ENCODE measurements at places on chromosomes 2 and 18.
A peak's percentile ranks its signal among the peaks of the same experiment; 100 is the strongest.

- H3K4me3 ChIP-seq: no peak overlapping the region
- H3K36me3 ChIP-seq: no peaks in the 10 kb centered on the region
- no peak overlapping the region for H3K27ac ChIP-seq
- no peak for DNase-seq
These were observed 129.2 kb downstream of the ALPK2 start for GRCh38 chr18:58499527-58500221.

DNA sequence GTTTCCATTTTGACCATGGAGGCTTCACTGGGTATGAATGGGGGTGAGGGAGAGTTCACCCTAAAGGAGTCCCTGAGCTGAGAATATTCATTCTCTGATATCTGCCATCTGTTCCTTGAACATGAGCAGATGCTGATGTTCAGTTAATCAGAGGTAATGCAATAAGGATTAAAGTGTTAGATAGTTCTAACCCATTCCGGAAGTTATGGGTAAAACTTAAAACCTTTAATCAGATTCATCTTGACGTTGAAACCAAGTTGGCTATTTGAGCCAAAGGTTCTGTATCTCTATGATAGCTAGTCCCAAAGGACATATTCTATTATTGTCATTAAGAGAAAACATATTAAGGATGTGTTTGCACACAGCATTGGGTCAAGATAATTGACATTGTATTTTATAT is 268.9 kb downstream of the PLCL1 start:
- H3K36me3 ChIP-seq: no peaks in the 10 kb centered on the region
- H3K4me3 ChIP-seq: no peak overlapping the region
- no peaks in the 10 kb centered on the region for H3K4me1 ChIP-seq
- no peak for DNase-seq
- no peaks in the 10 kb centered on the region for H3K27me3 ChIP-seq
- H3K27ac ChIP-seq: no peak overlapping the region

GRCh38 chr2:11187731-11188130 is 32.5 kb downstream of the SLC66A3 start:
- DNase-seq: no peak
- no peaks in the 10 kb centered on the region for H3K4me1 ChIP-seq
- H3K27me3 ChIP-seq: no peaks in the 10 kb centered on the region

DNA sequence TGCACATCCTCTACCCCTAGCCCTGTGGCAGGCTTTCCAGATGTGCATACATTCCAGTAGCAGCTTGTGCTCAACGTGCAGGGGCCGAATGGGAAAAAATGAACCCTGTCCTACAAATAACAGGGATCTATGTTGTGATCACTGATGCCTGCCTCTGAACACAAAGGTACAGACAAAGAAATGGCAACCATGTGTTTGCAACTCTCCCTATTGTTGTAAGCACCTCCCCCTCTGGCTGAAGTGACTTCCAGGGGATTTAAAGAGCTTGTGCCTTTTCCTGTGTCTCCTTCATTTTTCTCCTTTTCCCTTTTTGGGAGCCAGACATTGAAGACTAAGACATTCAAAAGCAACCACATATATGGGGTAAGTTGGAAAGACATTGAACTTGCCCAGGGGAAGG is 21.6 kb downstream of the ARHGAP25 start:
- peaks cover 11% of the 10 kb centered on the region for H3K27me3 ChIP-seq
- peaks cover 10% of the 10 kb centered on the region for H3K36me3 ChIP-seq
- H3K4me1 ChIP-seq: peaks cover 6% of the 10 kb centered on the region
- no peak overlapping the region for H3K27ac ChIP-seq

DNA sequence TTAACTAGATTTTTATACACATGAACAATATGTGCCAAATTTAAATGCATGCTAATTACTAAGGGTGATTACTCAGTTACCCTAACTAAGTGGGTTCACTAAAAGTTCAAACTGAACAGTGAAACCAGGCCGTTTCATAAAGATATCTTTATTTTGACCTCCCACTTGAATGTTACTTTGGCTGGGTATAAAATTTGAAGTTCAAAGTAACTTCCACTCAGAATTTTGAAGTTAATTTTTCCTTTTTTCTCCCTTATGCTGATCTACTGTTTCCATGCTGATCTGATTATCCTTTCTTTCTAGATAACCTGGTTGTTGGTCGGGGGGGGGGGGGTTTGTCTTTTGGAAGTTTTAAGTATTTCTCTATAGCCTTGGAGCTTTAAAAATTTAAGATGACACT is 25.5 kb upstream of the MAP4K4 start:
- no peak for DNase-seq
- peaks cover 6% of the 10 kb centered on the region for H3K27me3 ChIP-seq
- H3K27ac ChIP-seq: no peak overlapping the region
- no peaks in the 10 kb centered on the region for H3K4me1 ChIP-seq
- no peaks in the 10 kb centered on the region for H3K36me3 ChIP-seq

GRCh38 chr2:42922790-42923579 is 130.6 kb upstream of the HAAO start:
- H3K4me3 ChIP-seq: no peak overlapping the region
- H3K27ac ChIP-seq: peak overlapping the region; percentile 68
- DNase-seq: no peak
- H3K4me1 ChIP-seq: peaks cover 75% of the 10 kb centered on the region
- H3K27me3 ChIP-seq: peaks cover 3% of the 10 kb centered on the region
- H3K36me3 ChIP-seq: no peaks in the 10 kb centered on the region

DNA sequence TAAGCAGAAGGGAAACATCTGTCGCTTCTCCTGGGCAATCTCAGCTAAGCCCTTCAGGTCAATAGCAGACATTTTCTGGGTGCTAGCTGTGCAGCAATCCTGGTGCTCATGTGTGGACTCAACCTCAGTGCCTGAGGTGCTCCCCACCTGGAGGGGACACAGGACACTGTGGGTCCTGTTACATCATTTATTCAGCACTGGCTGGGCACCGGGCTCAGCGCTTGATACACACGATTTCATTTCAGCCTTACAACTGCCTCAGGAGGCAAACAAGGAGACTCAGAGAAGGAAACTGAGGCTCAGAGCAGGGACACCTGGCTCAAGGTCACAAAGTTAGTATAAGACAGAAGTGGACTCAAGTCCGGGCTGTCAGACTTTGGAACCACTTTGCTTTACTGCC is 46.7 kb downstream of the MARCO start:
- no peak for DNase-seq
- H3K36me3 ChIP-seq: no peaks in the 10 kb centered on the region
- no peak overlapping the region for H3K27ac ChIP-seq

DNA sequence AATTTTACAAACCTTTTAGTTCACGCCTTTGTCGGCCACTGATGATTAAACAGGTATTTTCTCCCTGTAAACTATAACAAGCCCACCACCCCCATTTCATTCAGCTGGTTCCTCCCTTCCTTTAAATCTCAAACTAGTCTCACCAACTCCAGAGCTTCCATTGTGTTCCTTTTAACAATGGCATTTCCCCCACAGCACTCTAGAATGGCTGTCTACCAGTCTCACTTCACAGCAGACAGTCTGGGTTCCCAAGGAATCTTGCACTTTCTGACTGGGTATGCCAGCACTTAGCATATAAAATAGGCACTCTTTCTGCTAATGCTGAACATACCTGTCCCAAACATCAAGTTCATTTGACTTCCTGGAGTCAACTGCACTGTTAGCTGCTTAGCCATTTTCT is 75.3 kb downstream of the CCDC93 start:
- no peak for DNase-seq
- no peaks in the 10 kb centered on the region for H3K27me3 ChIP-seq
- peak overlapping the region; percentile 8 for H3K27ac ChIP-seq
- no peak overlapping the region for H3K4me3 ChIP-seq

GRCh38 chr2:173513107-173513727 is 158.5 kb downstream of the CDCA7 start:
- H3K36me3 ChIP-seq: peaks cover 12% of the 10 kb centered on the region
- no peaks in the 10 kb centered on the region for H3K4me1 ChIP-seq
- no peak overlapping the region for H3K27ac ChIP-seq
- DNase-seq: no peak

GRCh38 chr2:85975581-85975980 is 86.8 kb upstream of the ST3GAL5 start:
- no peaks in the 10 kb centered on the region for H3K4me1 ChIP-seq
- no peak for DNase-seq
- H3K4me3 ChIP-seq: no peak overlapping the region
- H3K27ac ChIP-seq: peak overlapping the region; percentile 78

- no peaks in the 10 kb centered on the region for H3K4me1 ChIP-seq
- H3K4me3 ChIP-seq: no peak overlapping the region
- H3K27ac ChIP-seq: no peak overlapping the region
These were observed 17.2 kb downstream of the MFSD6 start for GRCh38 chr2:190425221-190425866.

DNA sequence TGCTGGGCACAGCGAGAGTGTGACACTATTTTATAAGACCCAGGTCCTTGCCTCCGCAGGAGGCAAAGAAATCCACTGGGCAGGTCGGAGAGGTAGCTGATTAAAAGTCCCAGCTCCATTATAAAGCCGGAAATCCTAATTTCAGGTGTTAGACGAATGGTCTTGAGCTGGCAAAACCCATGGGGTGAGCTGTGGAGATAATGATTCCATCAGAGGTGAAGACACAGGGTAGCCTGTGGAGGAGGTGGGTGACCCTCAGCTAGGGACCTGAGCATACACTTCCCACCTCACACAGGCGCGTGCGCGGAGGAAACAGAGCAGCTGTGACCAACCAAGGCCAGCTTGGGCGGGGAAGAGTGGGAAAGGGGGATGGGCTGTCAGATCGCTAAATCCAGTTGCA is 201.7 kb upstream of the CXCR4 start:
- peaks cover 65% of the 10 kb centered on the region for H3K4me1 ChIP-seq
- no peaks in the 10 kb centered on the region for H3K36me3 ChIP-seq
- no peak for DNase-seq

- no peak overlapping the region for H3K27ac ChIP-seq
These were observed 59.8 kb upstream of the IL1R1 start for GRCh38 chr2:102082571-102083392.

DNA sequence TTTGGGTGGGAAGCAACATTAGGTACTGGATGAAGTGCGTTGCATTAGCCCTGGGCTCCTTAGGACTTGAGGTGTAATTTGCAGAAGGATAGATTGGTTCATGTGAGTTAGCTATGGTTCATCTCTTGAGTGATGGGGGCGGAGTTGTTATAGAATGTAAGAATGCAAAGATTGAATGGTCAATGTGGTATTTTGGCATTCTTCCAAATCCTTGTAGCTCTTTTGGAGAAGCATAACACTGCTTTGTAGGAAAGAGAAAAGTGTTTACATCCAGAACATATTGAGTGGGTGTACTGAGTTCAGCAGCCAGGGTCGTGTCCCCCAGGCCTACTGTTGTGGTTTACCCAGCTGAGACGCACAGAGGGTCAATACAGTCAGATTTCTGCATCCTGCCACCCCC is 173.5 kb downstream of the FMNL2 start:
- H3K36me3 ChIP-seq: peaks cover 13% of the 10 kb centered on the region
- no peak overlapping the region for H3K4me3 ChIP-seq
- DNase-seq: no peak
- H3K27ac ChIP-seq: no peak overlapping the region
- H3K27me3 ChIP-seq: no peaks in the 10 kb centered on the region

DNA sequence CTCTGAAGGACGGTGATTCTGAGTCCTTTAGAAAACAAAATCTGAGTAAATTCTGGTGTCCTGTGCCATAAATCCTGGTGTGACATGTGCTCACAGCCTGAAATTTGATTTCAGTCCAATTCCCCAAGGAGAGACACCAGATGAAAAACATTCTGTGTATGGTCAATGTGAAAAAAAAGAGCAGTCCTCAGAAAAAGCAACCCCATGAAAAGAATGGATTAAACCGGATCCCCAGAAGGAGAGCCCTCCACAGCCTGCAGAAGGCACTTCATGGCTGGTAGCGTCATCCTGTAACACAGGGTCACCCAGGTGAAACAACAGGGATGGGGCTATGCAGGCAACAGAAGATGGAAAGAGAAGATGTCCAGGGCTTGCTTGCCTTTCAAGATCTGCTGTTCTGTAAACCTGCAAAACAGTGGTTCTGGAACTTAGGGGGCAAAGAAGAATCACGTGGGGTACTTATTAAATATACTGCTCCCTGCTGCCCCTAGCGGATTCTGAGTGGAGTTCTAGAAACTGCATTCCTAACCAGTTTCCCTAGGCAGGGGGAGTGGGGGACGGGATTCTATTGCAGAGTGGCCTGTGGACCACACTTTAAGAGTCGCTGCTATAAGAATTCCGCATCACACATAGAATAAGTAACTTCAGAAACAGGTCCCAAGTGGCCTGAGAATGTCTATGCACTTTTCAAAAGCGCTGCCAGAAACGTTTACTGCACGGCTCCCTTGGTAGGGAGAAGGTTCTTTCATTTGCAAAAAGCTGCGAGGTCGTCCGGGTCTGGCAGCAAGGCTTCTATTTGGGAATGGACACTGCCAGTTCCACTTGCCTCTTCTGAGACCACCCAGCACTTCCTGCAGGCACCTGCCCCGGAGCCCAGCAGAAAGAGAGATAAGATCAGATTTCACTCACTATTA is 118.9 kb upstream of the ARL5A start:
- peak overlapping the region; percentile 23 for H3K4me3 ChIP-seq
- no peak overlapping the region for H3K27ac ChIP-seq
- peak; percentile 40 for DNase-seq
- peaks cover 25% of the 10 kb centered on the region for H3K4me1 ChIP-seq

- H3K4me1 ChIP-seq: peaks cover 24% of the 10 kb centered on the region
- H3K36me3 ChIP-seq: peaks cover 3% of the 10 kb centered on the region
- H3K27ac ChIP-seq: no peak overlapping the region
These were observed 3.4 kb downstream of the COLEC11 start for GRCh38 chr2:3598197-3598910.

GRCh38 chr18:23573626-23574431 is 12.5 kb downstream of the NPC1 start:
- DNase-seq: no peak
- peaks cover 33% of the 10 kb centered on the region for H3K36me3 ChIP-seq
- H3K4me1 ChIP-seq: peaks cover 17% of the 10 kb centered on the region
- H3K4me3 ChIP-seq: no peak overlapping the region
- H3K27me3 ChIP-seq: no peaks in the 10 kb centered on the region

DNA sequence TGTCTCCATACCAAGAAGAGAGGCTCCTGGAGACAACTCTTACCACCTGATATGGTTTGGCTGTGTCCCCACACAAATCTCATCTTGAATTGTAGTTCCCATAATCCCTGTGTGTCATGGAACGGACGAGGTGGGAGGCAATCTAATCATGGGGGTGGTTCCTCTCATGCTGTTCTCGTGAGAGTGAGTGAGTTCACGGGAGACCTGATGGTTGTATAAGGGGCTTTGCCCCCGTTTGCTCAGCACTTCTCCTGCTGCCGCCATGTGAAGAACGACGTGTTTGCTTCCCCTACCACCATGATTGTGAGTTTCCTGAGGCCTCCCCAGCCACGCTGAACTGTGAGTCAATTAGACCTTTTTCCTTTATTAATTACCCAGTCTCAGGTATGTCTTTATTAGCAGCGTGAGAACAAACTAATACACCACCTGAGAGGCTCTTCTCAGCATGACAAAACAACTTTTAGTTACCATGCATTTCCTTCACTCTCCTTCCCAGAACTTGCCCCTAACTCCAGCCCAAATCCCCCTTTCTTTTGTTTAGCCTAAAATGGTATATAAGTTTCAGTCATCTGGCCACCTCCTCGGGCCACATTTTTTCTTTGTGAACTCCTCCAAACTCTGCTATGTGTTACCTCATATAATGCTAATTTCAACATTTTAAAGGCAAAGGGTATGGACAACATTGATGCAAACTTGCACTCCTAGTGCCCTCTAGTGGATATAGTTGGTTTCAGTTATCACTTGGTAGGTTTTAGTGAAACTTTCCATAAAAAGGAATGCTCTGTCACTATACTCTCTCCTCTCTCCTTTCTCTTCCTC is 58.6 kb upstream of the SLC25A52 start:
- peak; percentile 16 for DNase-seq
- no peak overlapping the region for H3K4me3 ChIP-seq
- H3K27ac ChIP-seq: no peak overlapping the region
- no peaks in the 10 kb centered on the region for H3K27me3 ChIP-seq
- no peaks in the 10 kb centered on the region for H3K36me3 ChIP-seq
